ENCODE measurements at places on chromosomes 3 and 15.
A peak's percentile ranks its signal among the peaks of the same experiment; 100 is the strongest.

DNA sequence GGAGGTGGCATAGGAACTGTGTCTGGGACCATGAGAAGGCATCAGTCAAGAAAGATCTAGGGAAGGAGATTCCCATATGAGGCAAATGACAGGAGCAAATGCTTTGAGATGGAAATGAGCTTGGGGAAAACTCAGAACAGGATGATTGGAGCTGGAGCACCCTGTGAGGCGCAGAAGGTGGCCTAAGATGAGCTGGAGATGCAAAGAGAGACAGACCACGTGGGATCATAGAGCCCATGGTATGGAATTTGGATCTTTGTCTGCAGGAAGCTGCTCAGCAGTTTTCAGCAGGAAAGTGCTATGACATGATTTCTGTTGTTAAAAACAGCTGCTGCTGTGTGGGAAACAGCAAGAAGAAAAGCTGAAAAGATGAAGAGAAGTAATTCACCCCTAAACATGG, 310.6 kb downstream of the MAGI1 start:
- DNase-seq = no peak

DNA sequence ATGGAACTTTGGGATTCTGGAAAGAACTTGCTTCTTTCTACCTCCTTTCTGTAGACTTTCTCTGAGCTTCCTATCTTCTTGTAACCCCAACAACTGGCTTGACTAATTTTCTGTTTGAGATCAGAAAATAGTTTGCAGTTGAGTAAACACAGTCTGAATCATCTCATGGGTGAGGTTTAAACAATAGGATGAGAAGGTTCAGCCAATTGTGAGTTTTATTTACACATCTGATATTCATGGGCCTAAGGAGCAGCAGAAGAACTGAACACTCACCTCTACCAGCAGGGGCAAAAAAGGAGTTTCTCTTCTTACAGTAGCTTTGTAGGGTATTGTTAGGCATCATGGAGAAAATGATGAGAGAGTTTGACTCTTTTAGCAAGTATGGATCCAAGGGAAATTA, 54.2 kb downstream of the DTWD1 start:
- DNase-seq = peak; percentile 16

DNA sequence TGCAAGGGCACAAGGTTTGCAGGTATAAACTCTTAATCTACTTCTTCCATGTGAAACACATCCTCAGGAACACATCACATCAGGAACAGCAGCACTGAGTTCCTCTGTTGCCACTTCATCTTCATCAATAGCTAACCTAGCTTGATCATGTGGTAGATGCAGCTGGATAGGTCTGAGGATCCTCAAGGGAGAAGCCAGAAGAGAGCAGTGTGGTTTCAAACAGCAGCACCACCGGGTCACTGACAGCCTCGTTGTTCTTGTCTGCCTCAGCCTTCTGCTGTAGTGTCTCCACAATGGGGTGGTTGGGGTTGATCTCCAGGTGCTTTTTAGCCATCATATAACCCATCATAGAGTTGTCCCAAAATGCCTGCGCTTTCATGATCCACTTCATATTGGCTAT, 58.8 kb downstream of the ADAM10 start:
- DNase-seq = no peak

DNA sequence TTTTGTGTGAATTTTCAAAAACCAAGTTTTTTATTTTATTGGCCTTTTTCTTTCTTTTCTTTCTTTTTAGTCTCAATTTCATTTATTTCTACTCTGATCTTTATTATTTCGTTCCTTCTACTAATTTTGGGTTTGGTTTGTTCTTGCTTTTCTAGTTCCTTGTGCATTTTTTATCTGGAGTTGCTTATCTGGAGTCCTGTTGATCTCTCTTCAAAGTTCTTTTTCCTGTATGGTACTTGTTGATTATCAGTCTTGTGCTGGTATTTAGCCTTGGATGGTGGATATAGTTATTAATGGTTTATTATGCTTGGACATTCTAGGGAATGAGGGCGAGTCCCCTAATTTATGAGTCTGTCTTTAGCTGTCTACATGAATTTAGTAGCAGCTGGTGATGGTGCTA, 64.7 kb downstream of the LARS2 start:
- no peak for DNase-seq

- DNase-seq = no peak
Measured at GRCh38 chr3:64928683-64929082, 240.9 kb upstream of the ADAMTS9 start.

GRCh38 chr3:122665881-122666280, 14.8 kb upstream of the PARP14 start:
- DNase-seq = no peak

DNA sequence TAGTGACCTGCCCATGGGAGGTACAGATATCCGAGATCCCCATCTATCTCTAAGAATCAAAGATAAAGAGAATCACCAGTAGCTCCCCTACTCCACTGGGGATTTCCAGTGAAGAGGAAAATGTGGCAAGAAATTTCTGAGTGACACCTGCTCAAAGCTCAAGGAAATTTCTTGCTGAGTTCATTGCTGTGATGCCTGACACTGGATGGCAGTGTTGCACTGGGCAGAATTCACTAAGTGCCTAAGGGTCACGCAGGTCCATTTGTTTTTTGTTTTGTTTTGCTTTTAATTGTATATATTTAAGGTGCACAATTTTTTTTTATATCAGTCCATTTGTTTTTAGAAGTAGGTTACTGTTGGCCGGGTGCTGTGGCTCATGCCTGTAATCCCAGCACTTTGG, 109.5 kb upstream of the KCNAB1 start:
- DNase-seq = no peak

DNA sequence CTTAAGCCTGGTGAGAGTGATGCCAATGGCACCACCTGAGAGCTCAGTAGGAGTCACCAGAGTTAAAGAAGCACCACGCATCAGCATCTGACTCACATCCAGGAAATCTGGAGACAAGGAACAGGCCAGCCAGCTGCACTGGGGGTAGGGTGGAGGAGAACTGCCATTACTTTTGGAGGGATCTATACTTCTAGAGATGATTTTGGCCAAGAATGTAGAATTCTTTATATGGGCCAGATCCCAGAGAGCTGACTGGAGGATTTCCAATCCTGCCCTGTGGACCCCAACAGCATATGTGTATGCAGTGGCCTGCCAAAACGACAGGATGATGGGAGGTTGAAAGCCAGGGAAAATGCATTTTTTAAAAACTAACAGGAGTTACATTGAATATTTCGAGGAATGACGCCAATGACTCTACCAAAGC, 29.8 kb downstream of the CCR3 start:
- DNase-seq = no peak

DNA sequence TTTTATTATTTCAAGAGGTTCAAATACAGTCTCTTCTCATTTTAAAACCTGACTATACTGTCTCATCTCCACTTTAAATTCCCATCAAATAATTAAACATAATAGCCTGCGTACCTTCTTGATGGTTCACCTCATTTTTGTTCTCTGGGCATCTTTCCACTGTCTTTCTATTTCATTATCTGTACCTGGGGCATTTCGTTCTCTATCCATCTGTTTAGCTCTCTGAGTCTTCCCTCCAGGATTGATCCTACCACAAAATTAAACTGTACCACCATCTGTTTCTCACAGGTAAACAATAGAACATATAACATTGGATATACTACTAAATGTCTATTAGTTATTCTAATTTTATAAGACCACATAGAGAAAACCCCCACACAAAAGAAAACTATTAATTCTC, 1331.4 kb downstream of the NSUN3 start:
- no peak for DNase-seq

DNA sequence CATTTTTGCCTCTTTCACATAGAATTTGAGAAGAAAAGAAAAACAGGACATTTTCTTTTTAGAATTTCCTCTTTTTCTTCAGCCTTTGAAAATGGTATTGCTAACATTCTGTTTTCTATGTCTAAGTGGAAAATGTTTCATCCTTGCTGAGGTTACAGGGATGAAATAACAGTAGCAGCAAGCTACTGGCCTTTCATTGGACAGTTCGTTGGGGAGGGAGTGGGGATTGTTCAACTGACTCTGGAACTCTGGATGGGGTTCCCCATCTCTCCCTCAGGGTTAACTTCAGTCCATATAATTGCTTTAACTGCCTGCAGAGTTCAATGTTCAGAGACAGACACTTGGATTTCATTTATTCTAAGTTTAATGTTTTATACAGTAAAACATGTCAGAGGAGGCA, 346.0 kb downstream of the NLGN1 start:
- DNase-seq = no peak

DNA sequence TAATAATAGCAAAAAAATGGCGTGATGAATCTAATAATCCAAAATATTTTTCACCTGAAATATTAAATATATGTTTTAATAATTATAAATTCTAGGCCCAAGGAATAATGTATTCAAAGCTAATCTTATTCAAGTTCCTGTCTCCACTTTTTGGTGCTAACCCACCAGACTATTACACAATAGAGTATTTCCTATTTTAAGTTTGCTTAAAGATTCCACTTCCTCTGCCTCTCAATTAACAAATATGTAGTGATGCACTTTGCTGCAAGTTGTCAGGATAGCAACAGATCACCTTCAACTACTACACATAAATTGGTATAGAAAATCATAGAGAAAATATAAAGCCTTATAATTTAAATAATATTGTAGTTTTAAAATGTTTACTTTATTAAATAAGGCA, 467.5 kb downstream of the C3orf38 start:
- no peak for DNase-seq

DNA sequence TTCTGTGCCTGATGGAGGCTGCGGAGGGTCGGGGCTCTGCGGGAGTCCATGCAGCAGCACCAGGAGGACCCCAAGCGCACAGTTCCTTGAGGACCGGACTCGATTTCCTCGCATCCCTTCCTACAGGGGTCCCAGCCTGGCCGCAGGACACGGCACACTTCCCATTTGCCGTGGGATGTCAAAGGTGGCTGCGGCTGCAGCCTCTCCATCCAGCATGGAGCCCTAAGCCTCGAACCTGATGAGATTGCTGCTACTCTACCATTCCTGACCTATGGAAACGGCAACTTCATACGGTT, 40.6 kb downstream of the RGMA start:
- DNase-seq = no peak

- DNase-seq = no peak
Measured at GRCh38 chr3:153089620-153090019, 72.4 kb upstream of the RAP2B start.
